Karpas-422 (cell line): ENCODE measurements at places on chromosomes 5 and 9.

DNA sequence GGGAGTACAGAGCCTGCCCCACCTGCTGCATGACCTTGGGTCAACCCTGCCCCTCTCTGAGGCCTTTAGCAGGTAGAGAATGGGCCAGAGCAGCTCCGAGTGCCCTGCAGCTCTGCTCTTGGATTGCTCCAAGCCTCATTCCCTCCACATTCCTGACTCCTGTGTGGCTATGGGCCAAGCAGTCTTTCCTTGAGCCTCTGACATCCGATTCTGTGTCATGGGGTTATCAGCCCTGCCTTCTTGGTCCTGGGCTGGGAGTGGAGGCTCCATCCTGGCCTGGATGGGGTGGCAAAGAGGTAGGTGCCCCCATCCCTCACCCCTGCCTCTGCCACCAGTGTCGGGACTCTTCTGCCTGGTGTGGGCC lies 13.7 kb downstream of the FPGS start:
- DNase-seq = no peak

DNA sequence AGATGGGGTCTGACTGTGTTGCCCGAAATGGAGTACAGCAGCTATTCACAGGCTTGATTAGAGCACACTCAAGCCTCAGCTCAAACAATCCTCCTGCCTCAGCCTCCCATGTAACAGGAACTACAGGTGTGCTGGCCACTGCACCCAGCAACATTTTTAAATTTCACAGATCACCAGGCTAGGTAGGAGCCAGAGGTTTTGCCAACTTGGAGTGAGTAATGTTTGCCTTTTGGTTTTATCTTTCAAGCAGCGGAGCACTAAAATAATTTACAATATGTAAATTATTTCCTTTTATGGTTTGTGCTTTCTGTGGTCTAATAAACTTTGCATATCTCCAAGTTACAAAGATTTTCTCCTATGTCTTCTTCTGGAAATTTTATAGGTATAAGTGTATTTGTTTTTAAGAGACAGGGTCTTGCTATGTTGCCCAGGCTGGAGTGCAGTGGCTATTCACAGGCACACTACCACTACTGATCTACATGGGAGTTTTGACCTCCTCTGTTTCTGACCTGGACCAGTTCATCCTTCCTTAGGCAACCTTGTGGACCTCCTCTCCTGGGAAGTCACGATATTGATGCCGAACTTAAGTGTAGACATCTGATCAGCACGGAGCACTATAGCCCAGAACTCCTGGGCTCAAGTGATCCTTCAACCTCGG lies 67.2 kb upstream of the SUSD1 start:
- DNase-seq = no peak

DNA sequence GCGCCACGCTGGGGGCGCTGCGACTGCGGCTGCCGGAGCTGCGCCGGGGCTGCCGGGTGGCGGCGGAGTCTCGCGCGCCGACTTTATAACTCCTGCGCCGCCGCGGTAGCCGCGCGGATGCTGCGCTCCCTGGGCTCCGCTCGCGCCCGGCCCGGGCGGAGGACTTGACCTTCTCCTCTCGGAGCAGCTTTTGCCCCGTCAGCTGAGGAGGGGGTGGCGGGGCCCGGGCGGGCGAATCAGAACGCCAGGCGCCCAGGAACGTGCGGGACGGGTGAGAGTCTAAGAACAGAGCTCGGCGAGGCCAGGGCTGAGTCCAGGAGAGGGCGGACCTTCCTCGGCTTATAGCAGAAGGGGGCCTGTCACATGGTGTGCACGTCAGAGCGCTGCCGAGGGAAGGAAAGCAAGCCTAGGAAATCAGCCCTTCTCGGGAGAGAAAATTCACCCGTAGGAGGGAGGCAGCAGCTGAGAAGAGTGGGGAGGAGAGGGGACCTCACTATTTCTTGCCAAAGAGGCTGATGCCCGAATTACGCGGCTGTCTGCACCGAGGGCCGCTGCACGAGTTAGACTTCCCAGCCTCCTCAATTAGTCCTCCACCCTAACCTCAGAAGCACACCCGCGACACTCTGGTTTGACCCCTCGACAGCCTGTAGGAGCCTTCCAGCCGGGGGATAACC lies at the start of gene FOXD1:
Gene FOXD1, minus strand, starts transcription at position 315 of the 674 bp plus-strand sequence. CDS start 415 bp downstream, outside the sequence.
- peak; percentile 79 for DNase-seq

- DNase-seq = no peak
Measured at GRCh38 chr5:131899686-131900085, 45.8 kb downstream of the MEIKIN start.

DNA sequence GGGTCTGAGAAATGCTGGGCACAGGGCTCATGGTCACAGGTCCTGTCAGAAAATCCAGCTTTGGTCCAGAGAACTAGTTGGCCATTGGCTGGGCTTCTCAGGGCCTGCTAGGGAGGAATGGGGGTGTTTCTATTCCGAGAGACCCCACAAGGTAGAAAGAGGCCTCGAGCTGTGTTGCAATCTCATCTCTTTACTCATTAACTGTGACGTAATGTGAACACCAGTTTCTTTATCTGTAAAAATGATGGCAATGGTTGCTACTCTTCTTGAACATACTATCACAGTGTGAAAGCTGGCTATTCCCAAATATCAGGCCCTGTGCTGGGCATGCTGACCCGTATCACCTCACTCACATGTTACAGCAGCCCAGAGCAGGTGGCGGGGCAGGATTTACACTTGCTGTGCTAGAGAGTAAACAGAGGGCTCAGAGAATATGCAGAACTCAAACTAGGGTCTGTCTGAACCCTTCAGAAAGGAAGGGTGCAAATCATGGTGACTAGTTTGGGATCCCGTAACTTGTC lies 35.7 kb upstream of the SLC25A51 start:
- no peak for DNase-seq

DNA sequence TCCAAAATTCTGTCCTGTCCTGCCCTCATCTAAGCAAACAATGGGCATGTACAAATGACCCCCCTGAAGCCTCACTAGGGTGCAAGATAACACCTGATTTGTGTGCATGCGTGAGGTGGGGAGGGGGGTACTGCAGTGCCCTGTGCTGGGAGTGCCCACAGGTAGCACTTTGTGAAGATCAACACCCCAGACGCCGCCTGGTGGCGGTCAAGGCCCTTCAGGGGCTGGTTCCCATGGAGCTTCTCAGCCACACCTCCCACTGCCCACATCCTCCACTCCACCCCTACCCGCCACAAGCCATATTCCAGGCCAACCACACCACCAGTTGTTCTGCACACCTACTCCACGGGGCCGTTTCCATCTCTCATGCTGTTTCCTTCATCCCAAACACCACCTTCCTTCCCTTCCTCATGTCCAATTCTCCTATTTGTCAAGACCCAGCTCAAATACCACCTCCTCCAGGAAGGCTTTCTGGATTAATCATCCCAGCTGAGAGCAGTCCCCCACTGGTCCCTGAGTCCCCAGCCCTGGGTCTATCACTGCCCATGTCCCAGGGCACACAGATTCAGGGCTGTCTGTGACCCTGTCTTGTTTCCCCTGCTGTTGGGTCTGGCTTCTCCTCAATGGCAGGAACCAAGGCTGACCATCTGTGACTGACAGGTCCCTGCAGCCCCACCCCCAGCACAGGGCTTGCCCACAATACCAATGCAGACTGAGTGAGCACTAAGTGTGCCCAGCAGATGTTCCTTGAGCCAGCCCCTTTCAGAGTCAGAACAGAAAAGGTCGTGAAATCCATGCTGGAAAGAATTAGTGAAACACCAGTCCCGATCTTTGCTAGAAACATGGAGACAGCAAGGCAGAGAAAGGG lies 178.4 kb downstream of the PAX5 start:
- DNase-seq = peak; percentile 72

GRCh38 chr5:143521141-143521540 lies 117.7 kb upstream of the NR3C1 start:
- DNase-seq = no peak

DNA sequence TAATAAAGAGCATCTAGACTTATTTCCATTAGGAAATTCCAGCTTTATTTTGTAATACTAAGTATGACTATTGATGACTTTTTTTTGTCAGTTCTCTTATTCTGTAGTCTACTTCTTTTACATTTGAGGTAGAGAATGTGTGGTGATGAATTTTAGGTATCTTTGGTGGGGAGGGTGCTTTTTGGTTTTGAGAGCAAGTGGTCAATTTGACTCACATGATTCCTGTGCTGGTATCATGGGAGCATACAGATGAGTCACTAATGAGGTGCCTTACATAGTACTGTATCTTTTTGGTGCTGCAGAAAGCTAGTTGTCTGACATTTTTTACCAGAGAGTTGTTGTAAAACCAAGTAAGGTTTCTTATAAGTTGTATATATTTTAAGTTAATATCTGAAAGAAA lies 35.3 kb downstream of the ERBIN start:
- no peak for DNase-seq

DNA sequence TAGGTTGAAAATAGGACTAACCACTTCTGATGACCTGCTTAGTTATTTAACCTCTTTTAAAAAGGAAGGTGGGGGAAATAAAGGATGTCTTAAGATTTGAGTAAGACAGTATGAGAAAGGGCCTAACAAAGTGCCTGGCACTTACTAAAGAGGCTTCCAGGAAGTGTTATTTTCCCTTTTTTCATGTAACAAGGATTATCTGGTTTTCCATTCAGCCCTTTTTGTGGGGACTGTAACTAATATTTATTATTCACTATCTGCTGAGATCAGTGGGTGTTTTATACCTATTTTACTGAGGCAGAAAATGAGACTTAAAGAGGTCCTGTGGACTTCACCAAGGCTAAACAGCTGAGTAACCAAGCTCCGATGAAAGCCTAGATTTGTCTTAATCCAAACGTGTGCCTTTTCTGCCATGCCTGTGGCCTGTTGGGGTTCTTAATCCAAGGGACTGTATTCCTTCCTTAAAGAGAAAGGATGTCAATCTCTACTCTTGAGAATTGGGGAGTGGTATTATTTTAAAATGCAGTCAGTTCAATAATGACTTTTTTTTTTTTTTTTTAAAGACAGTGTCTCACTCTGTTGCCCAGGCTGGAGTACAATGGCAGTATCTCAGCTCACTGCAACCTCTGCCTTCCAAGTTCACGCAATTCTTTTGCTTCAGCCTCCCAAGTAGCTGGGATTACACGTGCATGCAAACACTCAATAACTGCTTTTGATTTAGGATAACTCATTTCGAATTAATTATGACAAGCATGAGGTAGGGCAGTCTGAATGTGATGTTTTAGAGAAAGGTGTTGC lies 6.5 kb downstream of the JMY start:
- no peak for DNase-seq

GRCh38 chr5:65663804-65664521 lies 39.1 kb downstream of the SHLD3 start:
- DNase-seq = no peak

DNA sequence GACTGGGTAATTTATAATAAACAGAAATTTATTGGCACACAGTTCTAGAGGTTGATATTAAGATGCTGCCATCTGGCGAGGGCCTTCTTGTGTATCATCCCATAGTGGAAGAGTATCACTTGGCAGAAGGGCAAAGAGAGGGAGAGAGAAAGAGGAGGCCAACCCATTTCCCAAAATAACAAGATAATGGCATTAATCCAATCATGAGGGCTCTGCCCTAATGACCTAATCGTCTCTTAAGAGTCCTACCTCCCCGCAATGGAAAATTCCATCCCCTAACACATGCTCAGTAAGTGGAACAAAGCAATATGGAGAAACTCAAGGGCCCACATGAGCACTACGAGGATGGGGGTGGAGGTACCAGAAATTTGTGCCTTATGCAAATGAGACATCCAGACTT lies 17.6 kb upstream of the VDAC1 start:
- no peak for DNase-seq

DNA sequence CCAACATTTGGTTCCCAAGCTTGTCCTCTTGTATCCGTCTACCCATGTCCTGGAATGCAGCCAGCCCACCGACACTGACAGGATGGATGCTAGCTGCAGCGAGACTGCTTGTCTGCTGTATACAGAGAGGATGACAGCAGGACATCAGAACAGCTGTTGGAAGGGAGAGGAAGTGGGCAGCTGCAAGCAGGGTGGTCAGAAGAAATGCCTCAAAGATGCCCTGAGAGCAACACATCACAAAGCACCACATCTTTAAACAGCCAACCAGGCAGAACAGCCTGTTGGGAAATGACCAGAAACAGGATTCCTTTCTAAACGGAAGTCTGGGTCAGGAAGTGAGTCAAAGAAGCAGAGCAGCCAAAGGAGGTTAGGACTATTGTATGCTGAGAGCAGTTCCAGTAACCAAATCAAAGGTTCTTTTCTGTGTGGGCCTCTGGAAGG lies 219.1 kb downstream of the NDUFS4 start:
- no peak for DNase-seq

- DNase-seq = no peak
Measured at GRCh38 chr9:69376651-69377050, 51.6 kb downstream of the ENTREP1 start.

- no peak for DNase-seq
Measured at GRCh38 chr5:54273715-54274114, 36.7 kb downstream of the ARL15 start.

GRCh38 chr5:161934486-161934885 lies 86.6 kb downstream of the GABRA1 start:
- no peak for DNase-seq

GRCh38 chr5:74432216-74432615 lies 208.3 kb downstream of the ENC1 start:
- DNase-seq = no peak

- DNase-seq = no peak
Measured at GRCh38 chr5:108079753-108080152, 302.1 kb downstream of the FBXL17 start.

DNA sequence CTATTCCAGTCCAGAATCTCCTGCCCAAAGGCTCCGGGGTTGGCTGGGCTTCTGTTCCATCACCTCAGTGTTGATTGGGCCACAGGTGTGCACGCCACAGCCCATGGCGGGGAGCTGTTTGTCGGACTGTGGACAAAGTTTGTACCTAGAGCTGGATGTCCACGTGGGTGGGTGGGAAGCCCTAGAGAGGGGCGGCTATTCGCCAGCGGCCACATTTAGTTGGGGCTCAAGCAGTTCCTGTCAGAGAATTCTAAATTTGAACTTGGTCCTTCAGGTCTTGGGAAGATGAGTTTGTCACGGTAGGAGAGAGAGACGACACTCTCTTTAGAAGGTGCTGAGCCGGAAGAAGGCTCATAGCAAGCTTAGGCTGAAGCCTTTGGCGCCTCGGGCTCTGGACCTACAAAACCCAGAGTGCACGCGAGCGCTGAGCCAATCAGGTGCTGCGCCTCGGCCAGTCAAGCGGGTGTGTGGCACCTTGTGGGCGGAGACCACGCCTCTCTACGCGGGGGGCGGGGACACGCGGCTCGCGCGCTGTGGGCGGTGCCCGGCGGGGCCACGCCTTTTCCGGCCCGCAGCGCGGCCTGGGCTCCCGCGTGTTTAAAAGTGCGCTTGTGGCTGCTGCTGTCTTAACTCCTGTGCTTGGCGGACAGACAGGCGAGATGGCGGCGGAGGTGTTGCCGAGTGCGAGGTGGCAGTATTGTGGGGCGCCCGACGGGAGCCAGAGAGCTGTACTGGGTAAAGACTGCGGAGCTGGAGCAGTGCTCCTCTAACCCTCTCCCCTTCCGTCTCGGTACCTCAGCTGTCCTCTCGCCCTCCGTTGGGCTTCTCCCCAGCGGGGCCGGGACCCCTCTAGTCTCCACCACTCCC lies at the start of gene POLR1E:
Gene POLR1E, plus strand, starts transcription at position 560 of the 867 bp plus-strand sequence. Its CDS starts 100 bp downstream, at position 660.
- DNase-seq = peak; percentile 98
